T1000 (cell line): ENCODE measurements at places on chromosomes 7 and 10.

DNA sequence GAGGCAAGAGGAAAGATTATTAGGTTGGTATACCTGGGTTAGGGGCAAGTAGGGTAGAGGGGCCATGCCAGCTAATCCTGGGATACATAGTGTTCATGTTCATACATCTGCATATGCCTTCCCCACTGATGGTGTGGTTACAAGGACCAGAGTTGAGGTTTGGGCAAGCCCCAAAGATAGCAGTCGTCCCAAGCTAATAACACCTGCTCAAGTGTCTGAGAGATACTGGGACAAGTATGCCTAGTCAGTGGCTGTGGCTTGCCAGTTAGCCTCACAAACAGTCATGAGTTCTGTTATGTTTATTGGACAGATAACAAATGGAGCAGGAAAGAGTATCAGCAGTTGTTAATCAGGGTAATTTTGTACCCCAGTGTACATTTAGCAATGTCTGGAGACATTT is 139.6 kb downstream of the ADAM22 start:
- DNase-seq = no peak

- DNase-seq = no peak
Measured at GRCh38 chr10:97774811-97775294, 3.1 kb upstream of the SFRP5 start.

DNA sequence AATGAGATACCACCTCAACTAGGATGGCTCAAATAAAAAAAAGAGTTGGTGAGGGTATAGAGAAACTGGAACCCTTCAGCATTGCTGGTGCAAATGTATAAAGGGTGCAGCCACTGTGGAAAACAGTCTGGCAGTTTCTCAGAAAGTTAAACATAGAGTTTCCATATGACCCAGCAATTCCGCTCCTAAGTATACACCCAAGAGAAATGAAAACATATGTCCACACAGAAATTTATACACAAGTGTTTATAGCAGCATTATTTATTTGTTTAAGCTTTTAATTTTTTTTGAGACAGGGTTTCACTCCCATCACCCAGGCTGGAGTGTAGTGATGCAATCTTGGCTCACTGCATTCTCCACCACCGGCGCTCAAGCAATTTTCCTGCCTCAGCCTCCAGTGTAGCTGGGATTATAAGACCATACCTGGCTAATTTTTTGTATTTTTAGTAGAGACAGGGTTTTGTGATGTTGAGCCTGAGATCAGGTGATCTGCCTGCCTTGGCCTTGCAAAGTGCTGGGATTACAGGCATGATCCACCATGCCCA is 118.2 kb upstream of the KIF5B start:
- no peak for DNase-seq

- peak; percentile 44 for DNase-seq
Measured at GRCh38 chr10:79266084-79266483, 81.2 kb upstream of the PPIF start.

GRCh38 chr10:59844436-59844835 is 61.9 kb downstream of the CCDC6 start:
- DNase-seq = no peak

DNA sequence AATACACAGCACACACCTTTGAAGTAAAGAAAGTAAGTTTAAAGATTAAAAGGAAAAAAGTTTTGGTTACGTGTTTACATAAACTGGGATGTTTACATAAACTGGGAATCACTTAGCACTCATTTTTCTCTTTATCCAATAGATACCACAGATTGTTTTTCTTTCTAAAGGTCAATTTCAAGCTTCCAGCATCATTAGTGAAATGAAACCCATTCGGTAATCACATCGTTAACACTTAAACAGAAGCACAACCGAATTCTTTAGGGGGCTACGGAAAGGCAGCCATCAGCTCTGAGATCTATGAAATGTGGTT is 1.1 kb downstream of the ODAD2 start:
- no peak for DNase-seq

DNA sequence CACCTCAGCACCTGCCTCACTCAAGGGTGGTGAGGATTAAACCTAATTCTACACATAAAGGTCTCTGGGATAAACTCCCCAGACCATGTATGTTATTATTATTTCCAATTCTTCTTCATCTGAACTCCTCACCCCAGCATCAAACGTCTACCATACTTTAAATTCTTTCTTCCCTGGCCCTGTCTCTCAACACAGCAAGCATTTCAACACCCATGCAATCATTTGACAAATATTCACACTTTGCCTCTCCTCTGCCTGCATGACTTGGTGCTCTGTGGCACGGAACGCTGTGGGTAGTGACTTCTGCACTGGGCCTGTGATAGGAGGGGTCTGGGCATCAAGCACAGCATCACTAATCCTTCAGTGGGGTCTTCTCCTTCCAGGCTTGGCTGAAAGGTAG is 490.8 kb downstream of the TNS3 start:
- no peak for DNase-seq

DNA sequence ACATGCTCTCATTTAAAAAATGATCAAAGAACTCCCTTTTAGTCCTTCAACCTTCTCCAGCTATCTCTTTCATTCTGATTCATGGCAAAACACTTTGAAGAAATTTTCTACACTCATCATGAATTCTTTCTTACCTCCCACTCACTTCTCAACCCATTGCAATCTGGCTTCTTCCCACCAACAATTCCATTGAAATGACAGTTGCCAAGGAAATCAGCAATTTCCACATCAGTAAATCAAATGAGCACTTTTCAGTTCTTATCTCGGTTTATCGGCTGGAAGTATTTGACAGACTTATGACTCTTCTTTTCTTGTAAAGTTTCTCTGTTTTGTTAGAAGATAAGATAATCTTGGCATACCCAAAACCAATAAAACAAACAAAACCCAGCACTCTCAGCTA is 99.1 kb upstream of the CACNA2D1 start:
- DNase-seq = no peak

- DNase-seq = no peak
Measured at GRCh38 chr7:20738518-20739481, 47.9 kb downstream of the SP8 start.

DNA sequence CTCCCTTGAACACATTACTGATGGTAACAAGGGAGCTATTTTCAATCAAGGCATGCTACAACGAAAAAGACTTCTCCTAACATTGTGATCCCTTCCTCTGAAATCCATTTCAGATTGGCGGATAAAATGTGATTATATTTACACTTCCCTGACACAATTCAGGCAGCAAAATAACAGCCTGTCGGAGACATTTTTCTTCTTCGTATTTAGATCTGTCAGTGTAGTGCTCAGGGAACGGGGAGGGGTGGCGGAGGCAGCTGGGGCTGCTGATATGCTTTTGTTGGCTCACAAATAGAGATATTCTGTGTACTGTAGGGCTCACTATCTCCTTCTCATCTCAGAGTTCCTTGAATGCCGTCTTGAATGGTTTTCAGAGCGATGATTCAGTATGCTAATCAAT is 1261.7 kb upstream of the AUTS2 start:
- DNase-seq = no peak

- no peak for DNase-seq
Measured at GRCh38 chr7:142760071-142760642, 10.6 kb upstream of the PRSS2 start.

- DNase-seq = peak; percentile 54
Measured at GRCh38 chr7:4725014-4725849, 43.1 kb downstream of the FOXK1 start.

DNA sequence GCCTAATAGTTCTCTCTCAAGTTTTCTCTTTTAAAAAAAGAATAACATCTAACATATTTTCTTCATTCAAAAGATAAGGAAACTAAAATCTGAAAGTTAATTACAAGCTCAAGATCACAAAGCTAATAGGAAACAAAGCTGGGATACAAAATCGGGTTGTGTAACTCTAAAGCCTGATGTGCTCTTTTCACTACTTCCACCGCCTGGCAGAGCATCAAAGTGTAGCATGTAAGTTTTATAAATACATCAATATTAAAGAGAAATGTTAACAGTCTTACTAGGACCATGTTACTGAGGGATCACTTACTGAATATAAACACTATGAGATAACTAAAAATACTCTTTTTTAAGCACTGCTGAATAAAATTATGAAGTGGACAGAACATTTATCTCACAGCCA is 97.2 kb downstream of the KMT2C start:
- DNase-seq = no peak

GRCh38 chr7:41976411-41976810 is 260.6 kb downstream of the GLI3 start:
- DNase-seq = no peak

DNA sequence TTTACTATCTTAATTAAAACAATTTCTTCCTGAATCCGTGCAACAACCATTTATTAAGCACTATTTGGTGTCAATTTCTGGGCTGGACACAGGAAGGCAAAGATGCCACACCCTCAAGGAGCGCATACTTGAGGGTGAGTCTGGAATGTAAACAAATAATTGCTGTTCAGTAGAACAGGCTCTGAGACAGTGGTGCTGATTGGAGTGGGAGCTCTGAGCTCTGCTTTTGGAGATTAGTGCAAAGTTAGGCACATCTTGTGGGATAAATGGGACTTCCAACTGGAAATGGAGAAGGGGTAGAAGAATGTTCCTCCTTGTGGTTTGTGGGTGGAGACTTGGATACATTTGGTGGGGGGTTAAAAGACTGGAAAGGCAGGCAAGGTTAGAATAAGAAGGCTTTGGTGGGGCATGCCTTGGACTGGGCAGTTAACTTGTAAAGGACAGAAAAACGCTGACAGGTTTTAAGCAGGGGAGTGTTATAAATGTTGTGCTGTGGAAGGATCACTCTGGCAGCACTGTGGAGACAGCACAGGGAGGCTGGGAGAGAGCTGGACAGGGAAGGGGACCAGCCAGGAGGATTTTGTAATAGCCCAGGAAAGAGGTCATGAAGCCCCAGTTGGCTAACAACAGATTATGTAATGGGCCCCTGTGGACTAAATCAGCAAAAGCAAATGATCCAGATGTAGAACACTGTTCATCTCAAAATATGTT is 80.7 kb downstream of the ZNF365 start:
- DNase-seq = no peak

- no peak for DNase-seq
Measured at GRCh38 chr10:42979181-42979580, 97.7 kb upstream of the RET start.

- DNase-seq = no peak
Measured at GRCh38 chr7:64320547-64321513, 7.1 kb downstream of the ZNF736 start.

GRCh38 chr10:6482737-6483357 is 97.2 kb downstream of the PRKCQ start:
- DNase-seq = no peak
